ENCODE measurements at places on chromosomes 13 and 19. TPM values are rescaled to one million over a fixed set of nuclear protein-coding genes. Genes with fewer than 3 reads are reported as not detected.

Gene GGN
- total RNA-seq = 0.65 TPM

Gene ZNF793
- 0.86 TPM for total RNA-seq

Gene CGB1
- total RNA-seq = not detected

Gene CYP2S1
- total RNA-seq = 2.0 TPM

Gene ZSCAN4
- total RNA-seq = 0.10 TPM

Gene ARHGEF7
- total RNA-seq = 211 TPM

Gene ZNF506
- total RNA-seq = 6.9 TPM

Gene CD33
- not detected for total RNA-seq

Gene ZIM2
- total RNA-seq = not detected

Gene ZNF649
- total RNA-seq = 9.6 TPM

Gene NLRP5
- not detected for total RNA-seq

Gene TEX29
- total RNA-seq = not detected

Gene SERP2
- not detected for total RNA-seq

Gene SIGLEC12
- total RNA-seq = not detected

Gene PRR22
- total RNA-seq = 0.57 TPM

Gene ZNF430
- total RNA-seq = 7.8 TPM

Gene SBSN
- not detected for total RNA-seq

Gene ZNF547
- total RNA-seq = 2.9 TPM

Gene DHDH
- total RNA-seq = not detected

Gene NTF4
- not detected for total RNA-seq

Gene CYP4F2
- not detected for total RNA-seq

Gene PSG4
- 0.65 TPM for total RNA-seq

Gene MCEMP1
- not detected for total RNA-seq

Gene DOHH
- total RNA-seq = 11.8 TPM

Gene ZNF583
- total RNA-seq = 5.8 TPM

Gene MYH14
- total RNA-seq = not detected

Gene GDF15
- 159 TPM for total RNA-seq

Gene STX10
- 79.7 TPM for total RNA-seq

Gene POLR2E
- 173 TPM for total RNA-seq

Gene RSPH6A
- under 0.01 TPM for total RNA-seq
